Thymus (tissue), 14 donors: ENCODE measurements at places on chromosomes 12 and 14. TPM values are rescaled to one million over a fixed set of nuclear protein-coding genes. Genes with fewer than 3 reads are reported as not detected.
A peak's percentile ranks its signal among the peaks of the same experiment; 100 is the strongest.

The RERGL gene
- 17.0 TPM for polyA plus RNA-seq

The RASSF9 gene
- 0.94 TPM for polyA plus RNA-seq

The FLVCR2 gene
- 5.7 TPM for polyA plus RNA-seq

- peak; percentile 20 for DNase-seq
Observed at GRCh38 chr12:80763874-80764273, 47.2 kb downstream of the MYF5 start.

DNA sequence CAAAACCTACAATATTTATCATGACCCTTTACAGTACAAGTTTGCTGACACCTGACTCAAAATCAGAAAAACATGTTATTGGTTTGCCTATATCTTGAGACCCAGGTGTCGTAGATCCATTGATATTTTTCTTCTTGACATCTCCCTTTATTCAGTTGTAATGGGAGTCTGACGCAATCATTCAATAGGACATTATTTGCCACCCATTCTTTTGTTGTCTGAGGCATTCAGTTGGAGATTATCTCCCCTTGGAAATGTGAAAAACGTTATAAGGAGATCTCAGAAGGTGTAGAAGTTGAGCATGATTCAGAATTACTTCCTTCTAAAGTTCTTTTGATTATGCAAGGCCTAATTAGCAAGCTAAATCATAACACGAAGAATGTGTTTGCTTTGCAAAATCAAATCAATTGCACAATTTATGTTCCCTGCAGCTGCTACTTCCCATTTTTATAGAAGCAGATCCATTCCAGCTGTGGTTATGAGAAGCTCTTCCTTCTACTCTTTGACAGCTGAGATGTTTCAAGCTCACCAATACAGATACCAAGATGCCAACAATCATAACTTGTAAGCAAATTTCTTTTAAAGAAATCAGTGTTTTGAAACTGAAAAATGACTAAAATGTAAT, 228.2 kb upstream of the SYT1 start:
- DNase-seq = no peak

The DIO2 gene
- 1.3 TPM for polyA plus RNA-seq

The GPD1 gene
- polyA plus RNA-seq = 1.0 TPM

DNA sequence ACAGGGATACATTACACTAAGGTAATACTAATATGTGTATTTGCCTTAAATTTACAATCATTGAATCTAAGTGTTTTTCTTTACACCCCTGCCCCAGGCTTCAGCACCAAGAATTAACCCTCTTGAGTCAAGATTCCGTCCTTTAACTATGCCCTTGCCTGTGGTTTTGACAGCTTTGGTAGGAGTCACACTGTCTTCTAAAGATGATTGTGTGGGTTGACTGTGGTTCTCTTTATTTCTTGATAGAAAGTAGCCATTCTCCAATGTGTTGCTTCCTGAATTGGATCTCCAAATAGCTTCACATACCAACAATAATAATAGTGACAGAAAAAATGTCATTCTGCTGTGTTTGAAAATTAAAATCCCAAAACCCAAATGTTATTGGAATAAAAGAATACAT, 3.6 kb downstream of the CLEC7A start:
- no peak for DNase-seq

DNA sequence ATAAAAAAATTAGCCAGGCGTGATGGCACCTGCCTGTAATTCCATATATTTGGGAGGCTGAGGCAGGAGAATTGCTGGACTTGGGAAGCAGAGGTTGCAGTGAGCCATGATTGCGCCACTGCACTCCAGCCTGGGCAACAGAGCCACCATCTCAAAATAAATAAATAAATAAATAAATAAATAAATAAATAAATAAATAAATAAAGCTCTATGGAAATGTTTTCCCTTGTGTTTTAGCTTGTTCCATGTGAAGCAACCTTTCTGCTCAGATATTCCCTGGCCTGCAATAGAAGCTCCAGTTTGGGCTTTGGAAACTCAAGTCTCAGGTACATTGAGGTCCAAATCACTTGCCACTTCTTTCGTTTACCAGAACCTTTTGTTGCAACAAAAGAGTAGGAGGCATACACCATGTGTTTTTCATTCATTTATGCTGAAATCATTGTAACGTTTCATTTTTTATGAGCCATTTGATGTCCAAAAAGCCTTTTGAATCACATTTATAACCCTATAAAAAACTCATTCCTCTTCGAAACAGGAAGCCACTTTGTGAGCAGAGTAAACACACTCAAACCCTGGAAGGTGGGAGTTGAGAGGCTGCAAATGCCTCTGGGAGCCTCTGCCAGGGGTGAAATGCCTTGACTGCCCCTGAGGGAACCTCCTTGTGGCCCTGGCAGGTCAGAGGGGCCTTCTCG, 376.6 kb upstream of the TBX3 start:
- no peak for DNase-seq

The ESPL1 gene
- polyA plus RNA-seq = 1.7 TPM

- DNase-seq = no peak
Observed at GRCh38 chr14:75851574-75851866, 130.3 kb downstream of the TGFB3 start.

DNA sequence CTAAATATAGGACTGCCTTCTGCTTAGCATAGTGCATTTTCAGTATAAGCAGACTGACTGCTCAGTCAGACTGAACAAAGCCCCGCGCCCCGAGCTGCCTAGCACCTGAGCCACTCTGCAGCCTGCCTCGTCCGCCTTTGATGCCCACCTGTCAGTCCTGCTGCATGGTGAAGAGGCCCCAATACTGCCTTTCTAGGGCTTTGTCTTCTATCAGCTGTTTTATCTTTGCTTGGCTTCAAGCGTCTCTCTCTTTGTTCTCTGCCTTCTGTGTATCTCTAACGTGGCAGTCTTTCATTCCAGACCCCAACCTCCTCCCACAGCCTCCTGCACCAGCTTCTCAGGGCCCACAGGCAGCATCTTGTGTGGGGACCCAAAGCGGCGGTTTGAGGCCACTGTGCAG, 1001.0 kb downstream of the VRK1 start:
- peak; percentile 92 for DNase-seq

GRCh38 chr14:95701846-95702221, 12.1 kb downstream of the TCL1A start:
- no peak for DNase-seq

- no peak for DNase-seq
Observed at GRCh38 chr14:79491161-79491560, 720.1 kb downstream of the DIO2 start.

GRCh38 chr14:69226178-69226577, 33.8 kb upstream of the GALNT16 start:
- DNase-seq = no peak

GRCh38 chr14:51818748-51819380, 41.5 kb upstream of the GNG2 start:
- no peak for DNase-seq

The KRR1 gene
- 24.5 TPM for polyA plus RNA-seq

DNA sequence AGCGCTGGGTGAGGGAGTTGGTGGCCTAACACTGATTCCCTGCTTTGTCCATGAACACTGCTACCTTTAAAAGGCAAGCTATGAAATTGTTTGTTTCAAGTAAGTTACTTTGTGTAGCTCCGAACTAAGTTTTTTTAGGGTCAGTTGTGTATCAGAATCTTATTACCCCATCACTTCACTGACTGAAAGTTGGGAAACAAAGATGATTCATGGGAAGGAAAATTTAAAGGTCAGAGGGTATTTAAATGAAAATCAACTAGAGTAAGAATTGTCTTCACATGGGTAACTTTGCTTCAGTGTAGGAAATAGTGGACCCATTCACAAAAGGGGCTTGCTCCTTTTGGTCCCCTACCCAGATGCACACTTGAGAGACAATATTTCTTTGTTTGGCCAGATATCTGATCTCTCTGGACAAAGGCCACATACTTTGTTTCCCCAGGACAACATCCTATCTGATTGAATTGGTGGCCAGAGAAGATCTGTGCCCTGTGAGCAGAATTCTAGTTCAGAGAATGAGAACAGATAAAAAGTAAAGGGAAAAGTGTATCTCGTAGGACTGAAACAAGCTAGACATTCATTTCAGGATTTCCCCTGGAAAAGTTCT, 53.5 kb downstream of the RAB35 start:
- no peak for DNase-seq

GRCh38 chr14:99460793-99461192, 19.9 kb downstream of the SETD3 start:
- no peak for DNase-seq

DNA sequence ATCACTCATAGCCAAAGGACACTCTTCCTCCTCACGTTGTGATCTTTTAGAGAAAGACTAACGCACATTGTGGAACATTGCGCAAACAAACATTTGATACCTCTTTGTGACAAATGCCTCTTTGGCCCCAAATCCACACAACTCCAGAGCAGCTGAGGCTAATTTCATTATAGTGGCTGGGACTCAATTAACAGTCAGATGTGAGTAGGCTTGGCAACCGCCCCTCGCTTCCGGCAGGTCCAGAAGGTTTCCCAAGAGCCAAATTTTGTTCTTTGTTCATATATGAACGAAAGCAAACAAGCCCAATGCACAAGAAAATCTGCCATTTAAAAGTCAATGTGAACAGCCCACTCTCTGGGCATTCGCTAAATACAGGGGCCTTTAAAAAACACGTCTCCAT, 273.9 kb downstream of the GLT1D1 start:
- DNase-seq = no peak

DNA sequence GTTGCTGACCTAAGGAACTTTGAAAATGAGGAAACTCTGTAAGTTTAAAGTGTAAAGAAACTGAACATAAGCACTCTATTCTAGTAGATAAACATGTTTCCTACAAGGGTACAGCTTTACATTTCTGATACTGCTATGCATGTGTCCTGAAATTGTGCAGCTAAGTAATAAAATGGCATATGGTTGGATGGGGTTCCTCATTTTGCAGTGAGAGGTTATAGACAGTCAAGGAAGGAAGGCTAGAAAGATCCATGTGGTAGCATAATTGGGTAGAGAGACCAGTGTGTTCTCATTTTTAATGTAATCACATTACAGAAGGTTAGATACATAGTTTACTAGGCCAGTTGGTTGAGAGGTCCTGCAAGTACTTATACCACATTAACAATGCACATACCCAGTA, 477.0 kb downstream of the TMEM121 start:
- DNase-seq = no peak

GRCh38 chr14:51719955-51720354, 68.2 kb downstream of the FRMD6 start:
- DNase-seq = no peak

GRCh38 chr12:41605545-41606305, 417.6 kb downstream of the PDZRN4 start:
- no peak for DNase-seq
